Activated T-cell treated with anti-CD3 and anti-CD28 coated beads for 48 hours (primary cell): ENCODE measurements at places on chromosomes 3 and 15.

DNA sequence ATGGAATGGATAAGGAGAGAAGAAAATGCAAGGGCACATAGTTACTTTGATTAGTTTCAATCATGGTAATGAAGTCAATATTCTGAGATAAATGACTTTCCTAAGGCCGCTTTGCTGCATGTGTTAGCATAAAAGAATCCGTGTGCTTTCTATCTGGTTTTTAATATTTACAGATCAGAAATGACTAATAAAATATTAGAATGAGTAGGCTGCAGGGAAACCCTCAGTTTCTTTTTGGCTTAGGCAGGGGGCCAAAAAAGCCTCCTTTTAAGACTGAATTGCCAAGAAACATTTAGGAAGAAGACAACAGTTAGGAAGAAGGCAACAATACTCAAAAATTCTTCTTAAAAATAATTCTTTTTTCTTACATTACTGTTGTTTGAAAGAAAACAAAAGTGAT lies 11.6 kb downstream of the NEK11 start:
- DNase-seq: no peak

DNA sequence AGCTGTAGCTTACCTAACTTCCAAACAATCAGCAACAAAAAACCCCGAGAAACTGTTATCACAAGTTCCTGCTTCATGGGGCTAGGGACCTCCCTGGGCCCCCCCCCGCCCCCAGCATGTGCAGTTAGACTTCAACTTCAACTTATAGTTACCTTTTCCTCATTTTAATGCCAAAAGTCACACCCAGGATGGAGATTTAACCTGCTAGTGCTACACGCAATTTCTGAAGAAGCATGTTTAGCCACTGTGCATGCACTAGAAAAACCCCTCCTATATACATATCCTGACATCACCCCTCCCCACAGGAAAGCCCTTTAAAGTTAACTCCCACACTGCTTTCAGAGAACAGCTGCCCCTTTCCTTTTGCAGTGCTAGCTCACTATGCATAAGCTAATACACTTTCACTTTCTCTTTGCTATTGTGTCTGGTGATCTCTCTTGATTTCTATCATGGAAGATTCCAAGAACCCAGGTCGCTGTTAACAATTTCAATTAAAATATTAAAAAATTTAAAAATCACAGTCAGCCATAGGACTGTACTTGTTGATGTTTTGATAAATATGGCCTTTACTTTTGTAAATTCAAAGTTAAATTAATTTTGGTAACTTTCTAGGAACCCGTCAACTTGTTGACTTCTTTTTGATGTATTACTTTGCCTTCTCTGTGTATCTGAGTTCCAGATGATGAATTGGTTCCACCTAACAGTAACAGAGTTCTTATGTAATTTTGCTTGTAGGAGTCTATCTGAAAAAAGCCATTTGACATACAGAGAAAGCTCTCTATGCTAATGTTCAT lies 75.2 kb upstream of the ACAD9 start:
- no peak for DNase-seq

- DNase-seq: no peak
Observed at GRCh38 chr3:77571971-77572715, 532.2 kb downstream of the ROBO2 start.

DNA sequence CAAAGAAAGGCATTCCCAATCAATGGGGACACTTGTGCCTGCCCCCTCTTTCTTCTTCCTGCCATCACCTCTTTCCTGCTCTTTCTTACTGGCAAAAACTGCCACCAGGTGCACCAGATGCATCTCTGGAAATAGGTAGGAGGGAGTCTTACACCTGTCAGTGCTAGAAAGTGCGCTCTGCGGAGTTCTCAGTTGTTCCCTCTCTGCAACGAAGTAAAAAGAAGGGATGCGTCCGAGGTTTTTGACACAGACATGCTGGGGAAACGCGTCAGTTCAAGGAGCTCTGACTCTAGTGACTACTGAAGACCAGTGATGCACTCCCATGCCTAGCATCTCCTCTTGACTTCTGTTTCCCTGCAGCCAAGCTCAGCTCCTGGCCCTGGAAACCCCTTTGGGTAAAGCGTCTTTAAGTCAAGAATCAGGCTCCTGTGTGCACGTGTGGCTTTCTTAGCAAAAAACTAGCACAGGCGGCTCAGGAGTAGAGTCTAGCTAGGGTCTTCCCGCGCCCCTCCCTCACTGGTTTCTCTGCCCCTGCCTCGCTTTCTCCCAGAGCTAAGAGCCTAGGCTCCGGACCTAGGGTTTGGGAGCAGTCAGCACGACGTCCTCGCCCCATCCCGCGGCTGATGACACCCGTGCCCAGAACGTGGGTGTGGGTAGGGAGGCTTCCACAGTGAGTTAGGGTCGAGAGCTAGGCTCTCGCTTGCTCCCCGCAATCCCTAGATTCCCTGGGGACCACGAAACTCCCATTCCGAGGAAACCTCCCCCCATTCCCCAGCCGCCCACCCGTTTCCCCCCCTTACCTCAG lies 564 bp upstream of the GRM7 start:
- no peak for DNase-seq

- DNase-seq: no peak
Observed at GRCh38 chr3:65558826-65559225, 479.9 kb downstream of the MAGI1 start.

GRCh38 chr3:160401291-160402095 lies 2.0 kb downstream of the SMC4 start:
- DNase-seq: no peak

GRCh38 chr15:30859091-30859874 lies 44.4 kb upstream of the FAN1 start:
- no peak for DNase-seq

DNA sequence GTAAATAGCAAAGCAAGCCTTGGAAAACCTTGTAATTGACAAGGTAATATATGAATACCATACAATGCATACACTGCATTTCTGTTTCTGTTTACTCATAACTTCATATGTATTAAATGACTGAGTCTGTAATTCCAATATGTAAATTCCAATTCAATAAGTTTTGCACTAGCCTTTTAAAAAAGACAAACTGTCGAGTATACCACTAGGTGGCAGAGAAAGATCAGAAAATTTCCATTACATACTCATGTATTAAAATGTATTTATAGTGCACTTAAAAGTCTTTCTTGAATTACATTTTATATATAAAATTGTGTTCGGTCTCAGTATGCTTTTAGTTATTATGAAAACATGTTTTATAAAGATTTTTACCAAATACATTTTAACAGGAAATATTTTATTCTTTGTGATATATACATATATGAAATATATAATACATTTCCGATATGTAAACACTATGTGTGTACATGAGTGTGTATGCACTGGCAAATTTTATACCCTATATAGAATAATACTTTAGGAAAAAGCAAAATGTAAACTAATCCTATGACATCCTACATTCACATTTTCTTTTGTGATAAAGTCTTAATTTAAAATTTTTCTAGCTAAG lies 216.8 kb downstream of the VGLL3 start:
- no peak for DNase-seq

GRCh38 chr3:30712991-30713390 lies 106.6 kb downstream of the TGFBR2 start:
- no peak for DNase-seq

- DNase-seq: no peak
Observed at GRCh38 chr15:64430000-64430735, 30.2 kb upstream of the ZNF609 start.

DNA sequence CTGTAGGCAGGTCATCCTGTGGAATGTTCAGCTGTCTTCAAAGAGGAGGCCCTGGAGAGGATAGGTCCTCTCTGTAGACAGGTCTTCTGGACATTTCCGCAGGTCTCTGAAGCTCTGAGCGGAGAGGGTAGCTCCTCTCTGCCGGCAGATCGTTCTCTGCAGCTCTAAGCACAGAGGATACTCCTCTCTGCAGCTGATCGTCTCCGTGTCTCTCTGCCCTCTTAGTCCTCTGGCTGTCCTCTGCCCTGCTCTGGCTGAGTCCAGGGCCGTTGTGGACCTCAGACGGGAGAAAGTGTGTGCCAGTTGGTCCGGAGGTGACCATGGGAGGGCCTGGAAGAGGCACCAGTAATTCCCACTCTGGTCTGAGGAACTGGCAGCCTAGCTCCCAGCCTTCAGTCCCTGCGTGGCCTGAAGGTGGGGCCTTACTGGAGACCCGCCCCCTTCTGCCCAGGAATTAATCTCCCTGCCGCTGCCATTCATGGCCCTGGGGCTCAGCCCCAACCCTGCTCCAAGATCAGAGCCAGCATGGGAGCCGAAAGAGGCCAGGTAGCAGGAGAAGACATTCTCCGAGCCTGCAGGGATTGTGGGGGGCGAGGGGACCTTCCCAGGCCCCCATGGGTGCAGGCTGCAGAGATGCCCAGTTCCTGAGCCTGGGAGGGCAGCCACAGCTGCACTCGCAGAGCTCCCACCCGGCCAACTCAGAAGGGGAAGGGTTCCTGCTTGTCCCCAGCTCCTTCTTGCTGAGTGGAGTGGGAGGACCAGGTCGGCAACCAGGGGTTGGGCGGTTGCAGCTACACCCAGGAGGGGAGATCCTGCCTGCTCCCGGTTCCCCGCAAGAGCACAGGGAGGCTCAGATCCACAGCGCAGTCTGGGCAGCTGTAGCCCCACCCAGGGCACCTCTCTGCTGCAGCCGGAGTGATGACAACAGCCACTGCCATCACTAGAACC lies 488.7 kb downstream of the RSL24D1 start:
- no peak for DNase-seq

GRCh38 chr3:169379496-169380090 lies 283.9 kb downstream of the MECOM start:
- no peak for DNase-seq

DNA sequence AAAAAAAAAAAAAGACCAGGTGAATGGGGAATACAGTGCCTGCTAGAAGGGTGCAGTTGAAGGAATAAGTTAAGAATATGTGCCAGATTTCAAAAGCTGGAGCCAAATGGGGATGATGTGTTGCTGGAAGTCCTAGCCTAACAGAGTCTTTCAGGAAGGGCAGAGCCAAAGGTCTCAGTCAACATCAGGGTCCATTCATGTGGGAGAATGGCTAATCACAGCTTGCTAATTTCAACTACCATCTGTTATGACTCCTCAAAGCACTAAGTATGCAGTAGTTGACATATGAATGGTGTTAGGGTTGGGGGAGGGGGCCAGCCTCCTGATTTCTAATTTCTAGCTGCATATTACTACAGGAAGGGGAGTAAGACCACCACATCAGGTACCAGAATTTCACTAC lies 4.4 kb downstream of the ZBTB38 start:
- no peak for DNase-seq

GRCh38 chr3:15052335-15053242 lies 12.5 kb downstream of the MRPS25 start:
- DNase-seq: no peak
